AG09309 (cell line): ENCODE measurements at places on chromosomes 16 and 17.
A peak's percentile ranks its signal among the peaks of the same experiment; 100 is the strongest.

DNA sequence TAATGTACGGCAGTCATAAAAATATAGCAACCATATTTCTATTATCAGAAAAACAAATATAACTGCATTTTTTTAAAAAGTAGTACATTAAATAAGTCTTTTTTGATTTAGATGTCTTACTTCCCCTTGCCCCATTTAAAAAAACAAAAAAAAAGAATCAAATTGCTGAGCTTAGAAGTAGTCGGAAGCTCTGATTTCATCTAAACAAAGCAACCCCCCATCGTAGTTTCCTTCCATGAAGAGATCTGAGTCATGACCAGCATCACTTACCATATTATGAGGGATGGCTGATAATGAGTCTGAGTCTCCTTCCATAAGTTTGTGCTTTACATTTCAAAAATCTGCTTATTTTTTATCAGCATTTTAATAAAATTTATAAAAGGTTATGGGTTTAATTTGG is 86.2 kb downstream of the ITFG1 start:
- DNase-seq, result no peak

DNA sequence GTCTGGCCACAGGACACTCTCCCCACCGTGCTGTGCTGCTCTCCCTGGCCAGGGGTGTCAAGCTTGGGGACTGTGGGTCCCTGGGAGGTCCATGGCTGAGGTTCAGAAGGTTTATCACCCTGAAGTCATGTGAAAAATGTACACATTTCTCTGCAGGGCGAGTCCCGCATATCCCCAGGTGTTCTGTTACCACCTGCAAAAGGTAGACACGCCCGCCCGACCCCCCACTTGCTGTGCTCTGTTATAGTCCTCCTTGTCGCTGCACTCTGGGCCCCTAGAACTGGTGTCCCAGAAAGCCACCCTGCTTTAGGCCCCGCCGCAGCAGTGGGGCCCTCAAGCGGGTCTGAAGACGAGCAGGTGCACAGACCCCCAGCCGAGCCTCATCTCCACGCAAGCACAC is 11.8 kb downstream of the JPT2 start:
- DNase-seq, result no peak

DNA sequence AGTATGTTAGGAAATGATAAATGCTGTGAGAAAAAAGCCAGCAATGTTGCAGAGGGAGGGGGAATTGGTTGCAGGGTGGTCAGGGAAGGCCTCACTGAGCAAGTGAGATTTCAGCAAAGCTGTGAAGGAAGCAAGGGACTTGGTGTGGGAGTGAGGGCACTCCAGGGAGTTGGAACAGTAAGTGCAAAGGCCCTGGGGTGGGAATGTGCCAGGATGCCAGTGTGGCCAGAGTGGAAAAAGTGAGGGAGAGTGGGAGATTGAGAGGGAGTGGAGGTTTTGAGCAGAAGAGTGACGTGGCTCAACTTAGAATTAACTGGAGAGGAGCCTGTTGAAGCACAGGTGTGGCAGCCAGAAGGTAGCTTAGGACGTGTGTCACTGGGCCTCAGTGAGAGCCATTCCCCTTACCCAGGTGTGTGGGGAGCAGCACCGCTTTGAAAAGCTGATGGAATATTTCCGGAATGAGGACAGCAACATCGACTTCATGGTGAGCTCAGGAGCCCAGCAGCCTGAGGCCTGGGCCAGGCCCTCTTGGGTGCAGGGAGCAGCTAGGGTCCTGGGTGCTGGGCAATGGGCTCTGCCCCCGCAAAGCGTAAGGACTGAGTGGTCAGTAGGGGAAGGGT is 16.6 kb downstream of the FMNL1 start:
- no peak for DNase-seq

DNA sequence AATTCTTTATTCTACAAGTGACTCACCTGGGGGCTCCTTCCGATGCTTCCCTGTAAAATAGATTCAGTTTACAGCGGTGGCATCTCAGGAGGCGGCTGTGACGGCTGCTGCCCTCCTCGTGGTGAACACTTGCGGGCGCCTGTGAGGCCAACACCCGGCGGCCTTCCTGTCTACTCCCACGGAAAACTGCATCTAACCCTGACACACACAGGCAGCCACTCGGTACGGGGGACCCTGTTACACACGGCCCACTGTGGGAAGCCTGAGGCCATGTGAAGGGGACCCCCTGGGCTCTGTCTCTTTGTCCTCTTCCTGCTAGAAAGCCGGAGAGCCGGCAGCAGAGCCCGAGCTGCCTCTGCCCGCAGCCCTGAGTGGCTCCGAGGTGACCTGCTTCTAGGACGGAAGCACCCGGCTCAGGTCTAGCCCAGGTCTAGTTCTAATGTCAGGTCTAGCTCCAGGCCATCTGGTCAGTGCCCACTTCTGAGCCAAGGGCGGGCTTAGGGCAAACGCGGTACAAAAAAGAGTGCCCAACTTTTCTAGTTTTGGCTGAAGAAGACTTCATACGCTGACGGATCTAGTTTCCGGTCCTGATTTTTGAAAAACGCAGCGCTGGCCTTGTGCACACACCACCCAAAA is 159.4 kb downstream of the ENGASE start:
- no peak for DNase-seq

DNA sequence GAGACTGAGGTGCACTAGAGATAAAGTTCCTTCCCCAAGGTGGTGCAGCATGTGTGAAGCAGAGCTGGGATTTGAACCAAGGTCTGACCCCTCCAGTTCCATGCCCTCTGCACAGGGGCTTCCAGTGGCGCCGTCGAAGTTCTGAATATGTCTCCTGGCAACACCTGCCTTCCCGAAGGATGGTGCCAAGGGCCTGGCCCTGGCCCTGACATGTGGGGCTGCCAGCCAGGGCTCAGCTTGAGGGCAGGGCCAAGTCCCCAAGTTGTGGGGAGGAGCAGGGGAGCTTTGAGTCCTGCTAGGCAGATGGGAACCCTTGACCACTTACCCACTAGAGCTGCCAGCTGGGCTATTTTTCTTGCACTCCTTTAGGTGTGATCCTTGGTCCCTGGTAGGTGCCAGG is 56.4 kb downstream of the NKD1 start:
- DNase-seq, result no peak

GRCh38 chr16:69804297-69804696 is 42.2 kb downstream of the WWP2 start:
- DNase-seq, result peak; percentile 13

DNA sequence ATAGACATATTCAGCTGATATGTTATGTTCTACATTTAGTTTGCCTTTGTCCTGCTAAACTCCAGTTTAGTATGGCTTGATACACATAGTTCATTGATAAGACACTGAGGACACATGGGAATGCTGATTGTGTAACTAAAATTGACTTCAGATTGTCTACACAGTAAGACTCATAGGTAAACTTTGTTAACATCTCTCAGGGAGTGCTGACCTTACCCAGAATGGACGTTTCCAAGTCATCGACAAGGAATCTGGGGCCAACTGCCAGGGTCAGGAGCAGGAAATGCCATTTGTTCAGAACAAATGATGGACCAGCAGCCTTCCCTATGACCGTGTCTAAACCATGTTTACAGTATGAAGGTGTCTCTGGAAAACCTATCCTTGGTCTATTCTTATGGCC is 58.7 kb downstream of the DYNLRB2 start:
- DNase-seq, result no peak

DNA sequence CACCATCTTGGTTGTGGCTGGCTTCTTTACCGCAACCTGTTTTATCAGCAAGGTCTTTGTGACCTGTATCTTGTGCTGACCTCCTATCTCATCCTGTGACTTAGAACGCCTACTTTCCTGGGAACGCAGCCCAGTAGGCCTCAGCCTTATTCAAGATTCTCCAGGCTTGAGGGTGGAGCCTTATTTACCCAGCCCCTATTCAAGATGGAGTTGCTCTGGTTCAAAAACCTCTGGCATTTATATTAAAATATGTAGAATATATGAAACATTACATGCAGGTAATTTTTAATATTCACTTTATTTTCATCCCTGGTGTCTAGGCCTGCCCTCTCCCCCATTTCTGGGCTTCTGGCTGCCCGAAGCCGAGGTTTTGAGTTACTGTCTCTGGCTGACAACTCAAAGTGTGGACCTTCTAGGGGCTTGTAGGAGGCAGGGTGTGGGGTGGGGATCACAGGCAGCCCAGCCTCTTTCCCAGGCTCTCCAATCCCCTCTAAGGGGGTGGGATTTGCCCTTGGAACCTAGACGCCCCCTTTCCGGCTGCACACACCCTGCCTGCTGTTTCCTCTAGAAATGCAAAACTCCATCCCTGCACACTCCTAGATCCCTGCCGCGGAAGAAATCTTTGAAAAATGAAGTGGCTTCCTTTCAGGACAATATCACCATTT is 152.0 kb downstream of the KCNJ12 start:
- DNase-seq, result no peak

DNA sequence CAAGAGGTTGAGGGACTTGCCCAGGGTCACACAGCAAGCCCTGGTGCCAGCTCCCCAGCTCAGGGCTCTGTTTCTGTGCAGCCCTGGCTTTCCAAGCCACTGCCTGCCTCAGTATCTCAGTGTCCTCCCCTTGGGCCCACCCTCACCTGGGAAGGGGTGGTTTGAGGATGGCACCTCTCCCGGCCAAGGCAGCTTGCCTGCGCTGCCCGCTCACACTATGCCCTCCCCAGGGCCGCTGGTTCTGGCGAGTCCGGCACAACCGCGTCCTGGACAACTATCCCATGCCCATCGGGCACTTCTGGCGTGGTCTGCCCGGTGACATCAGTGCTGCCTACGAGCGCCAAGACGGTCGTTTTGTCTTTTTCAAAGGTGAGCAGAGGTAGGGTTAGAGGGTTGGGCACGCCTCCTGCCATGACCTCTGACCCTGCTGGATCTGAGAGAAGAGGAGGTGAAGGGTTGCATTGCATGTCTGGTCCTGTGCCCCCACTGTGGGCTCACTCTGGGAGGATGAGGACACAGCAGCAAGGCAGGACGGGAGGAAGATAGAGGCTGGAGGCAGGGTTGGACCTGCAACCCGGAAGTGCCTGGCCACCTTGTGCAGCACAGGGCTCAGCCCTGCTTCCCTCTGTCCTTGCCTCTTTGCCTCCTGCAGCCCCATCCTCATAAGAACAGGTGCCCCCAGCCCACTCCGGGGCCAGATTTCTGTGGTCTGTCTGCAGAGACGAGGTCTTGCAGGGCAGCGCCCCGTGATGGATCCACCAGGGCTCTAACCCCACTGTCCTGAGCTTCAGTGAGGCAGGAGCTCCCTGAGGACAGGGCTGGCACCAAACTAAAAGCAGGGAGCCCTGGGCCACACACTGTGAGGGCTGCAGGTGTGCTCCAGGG is 16.7 kb downstream of the MMP15 start:
- DNase-seq, result no peak

GRCh38 chr16:9308356-9308801 is 216.9 kb downstream of the HAPSTR1 start:
- no peak for DNase-seq

DNA sequence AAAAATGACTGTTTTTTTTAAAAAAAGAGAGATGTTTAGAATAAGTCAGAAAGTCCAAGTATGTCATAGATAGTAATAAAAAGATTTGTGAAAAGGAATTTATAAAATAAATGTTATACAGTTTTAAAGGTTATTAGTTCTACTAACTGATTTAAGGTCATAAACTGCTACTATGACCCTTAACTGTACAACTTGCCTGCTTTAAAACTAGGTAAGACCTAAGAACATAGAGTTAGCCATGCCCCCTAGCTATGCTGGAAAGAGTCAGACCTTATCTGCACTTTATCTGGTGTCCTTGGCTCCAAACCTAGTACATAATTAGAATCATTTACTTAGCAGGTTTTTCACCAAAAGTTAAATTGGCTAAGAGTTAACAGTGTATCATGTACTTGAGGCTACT is 23.5 kb upstream of the SLC6A2 start:
- no peak for DNase-seq

DNA sequence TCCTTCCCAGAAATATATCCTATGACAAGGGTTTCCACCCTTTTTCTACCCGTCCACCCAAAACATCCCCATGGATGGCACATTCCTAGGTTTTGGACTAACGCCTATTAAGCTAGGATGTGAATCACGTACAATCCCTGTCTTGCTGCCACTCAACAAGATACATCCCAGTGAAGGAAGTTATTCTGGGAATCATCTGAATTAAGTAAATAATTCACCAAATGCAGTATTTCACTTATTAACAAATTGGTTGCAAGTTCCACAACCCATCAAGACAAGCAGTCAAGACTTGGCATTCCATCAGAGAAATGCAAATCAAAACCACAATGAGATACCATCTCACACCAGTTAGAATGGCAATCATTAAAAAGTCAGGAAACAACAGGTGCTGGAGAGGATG is 32.1 kb downstream of the ASPA start:
- no peak for DNase-seq

- DNase-seq, result no peak
These were observed 118.9 kb downstream of the MSI2 start for GRCh38 chr17:57375040-57375769.

GRCh38 chr16:49458243-49458642 is 84.6 kb downstream of the C16orf78 start:
- DNase-seq, result no peak

DNA sequence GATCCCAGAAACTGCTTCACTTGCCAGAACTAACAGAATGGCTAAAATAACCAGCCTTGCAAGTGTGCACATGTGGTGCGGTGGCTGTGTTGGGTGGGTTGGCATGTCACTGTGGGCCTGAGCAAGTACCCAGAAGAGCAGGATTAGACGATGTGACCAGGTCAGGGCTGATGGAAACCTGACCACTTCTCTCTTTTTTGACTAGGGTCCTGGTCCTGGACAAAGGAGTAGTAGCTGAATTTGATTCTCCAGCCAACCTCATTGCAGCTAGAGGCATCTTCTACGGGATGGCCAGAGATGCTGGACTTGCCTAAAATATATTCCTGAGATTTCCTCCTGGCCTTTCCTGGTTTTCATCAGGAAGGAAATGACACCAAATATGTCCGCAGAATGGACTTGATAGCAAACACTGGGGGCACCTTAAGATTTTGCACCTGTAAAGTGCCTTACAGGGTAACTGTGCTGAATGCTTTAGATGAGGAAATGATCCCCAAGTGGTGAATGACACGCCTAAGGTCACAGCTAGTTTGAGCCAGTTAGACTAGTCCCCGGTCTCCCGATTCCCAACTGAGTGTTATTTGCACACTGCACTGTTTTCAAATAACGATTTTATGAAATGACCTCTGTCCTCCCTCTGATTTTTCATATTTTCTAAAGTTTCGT is 16.7 kb downstream of the ANKRD40 start:
- no peak for DNase-seq
